ENCODE measurements at places on chromosomes 16 and 17.

- no peak for DNase-seq
These were observed 47.8 kb downstream of the ANKRD11 start for GRCh38 chr16:89442588-89442987.

DNA sequence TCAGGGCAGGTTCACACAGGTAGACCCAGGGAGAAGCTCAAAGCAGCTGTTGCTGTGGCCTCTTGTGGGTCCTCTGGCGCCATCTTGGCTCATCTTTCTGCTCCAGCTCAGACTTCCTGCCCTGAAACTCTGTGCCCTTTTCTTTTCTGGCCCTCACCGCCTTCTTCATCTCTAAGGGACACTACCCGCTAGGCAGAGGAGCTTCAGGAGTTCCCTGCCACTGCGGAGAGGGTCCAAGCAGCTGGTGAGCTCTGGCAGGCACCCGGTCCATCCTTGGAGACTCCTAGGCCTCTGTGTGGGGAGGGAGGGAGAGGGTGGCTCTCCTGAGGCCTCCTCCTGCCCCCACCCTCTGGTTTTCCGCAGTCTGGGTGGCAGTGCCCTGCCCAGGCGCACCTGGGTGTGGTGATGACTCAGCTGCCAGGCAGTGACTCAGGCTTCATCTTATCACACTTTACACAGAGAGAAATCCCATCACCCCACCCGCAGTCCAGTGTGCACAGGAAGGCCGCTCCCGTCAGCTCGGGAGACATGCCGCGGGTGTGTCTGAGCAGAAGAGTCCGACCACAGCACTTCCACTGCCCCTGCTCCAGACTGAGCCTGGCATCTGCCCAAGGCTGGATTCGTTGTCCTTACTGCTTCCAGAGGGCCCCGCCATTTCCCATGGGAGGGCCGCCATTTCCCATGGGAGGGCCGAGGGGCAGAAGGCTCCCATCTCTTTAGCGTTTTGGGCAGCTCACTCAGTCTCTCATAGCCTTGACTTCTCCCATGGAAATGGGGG is 7.3 kb downstream of the NT5C start:
- no peak for DNase-seq

DNA sequence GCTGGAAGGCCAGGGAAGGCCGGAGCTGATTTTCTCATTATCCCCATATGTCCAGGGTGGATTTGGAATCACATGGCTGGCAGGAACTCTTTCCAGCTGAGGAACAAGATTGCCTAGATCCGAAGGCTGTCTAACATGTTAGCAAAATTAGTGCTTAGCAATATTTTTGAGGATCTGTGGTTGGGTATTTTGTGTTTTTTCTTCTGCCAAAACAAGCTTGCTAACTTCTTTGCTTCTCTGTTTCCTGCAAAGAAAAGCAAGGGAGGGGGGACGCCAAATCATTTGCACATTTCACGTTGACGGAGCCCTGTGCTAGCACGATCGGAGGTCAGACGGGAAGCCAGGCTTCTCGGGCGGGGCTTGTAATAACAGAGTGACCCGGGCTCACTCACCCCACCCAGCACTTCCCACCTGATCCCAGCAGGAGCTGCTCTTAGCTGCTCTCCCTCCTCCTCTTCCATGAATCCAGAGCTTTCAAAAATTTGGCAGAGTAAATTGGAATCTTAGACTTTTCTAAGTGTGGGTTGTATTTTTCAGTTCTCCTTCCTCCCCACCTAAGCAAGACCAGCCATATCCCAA is 33.3 kb upstream of the FOXF1 start:
- no peak for DNase-seq

GRCh38 chr17:4969047-4969550 is 1.5 kb upstream of the SPAG7 start:
- DNase-seq: no peak

- no peak for DNase-seq
These were observed 20.5 kb upstream of the UBE2I start for GRCh38 chr16:1288813-1289476.

DNA sequence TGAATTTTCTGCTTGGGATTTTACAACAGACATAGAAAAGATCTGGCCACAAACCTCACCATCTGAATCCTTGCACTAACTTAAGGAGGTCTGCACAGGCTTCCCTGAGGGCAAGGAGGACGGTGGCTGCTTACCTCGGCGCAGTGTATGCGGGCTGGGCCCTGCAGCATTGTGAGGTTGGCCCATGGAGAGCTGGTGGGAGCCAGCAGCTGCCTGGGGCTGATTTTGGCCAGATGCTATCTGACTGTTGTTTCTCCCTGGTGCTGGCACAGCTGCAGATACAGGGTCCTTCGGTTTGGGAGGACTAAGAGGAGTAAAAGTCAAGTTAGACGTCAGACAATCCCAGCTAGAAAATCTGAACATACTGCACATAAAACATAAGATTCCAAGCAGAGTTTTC is 79.8 kb downstream of the ARHGAP17 start:
- no peak for DNase-seq
